ENCODE measurements at places on chromosomes 1 and 21.

DNA sequence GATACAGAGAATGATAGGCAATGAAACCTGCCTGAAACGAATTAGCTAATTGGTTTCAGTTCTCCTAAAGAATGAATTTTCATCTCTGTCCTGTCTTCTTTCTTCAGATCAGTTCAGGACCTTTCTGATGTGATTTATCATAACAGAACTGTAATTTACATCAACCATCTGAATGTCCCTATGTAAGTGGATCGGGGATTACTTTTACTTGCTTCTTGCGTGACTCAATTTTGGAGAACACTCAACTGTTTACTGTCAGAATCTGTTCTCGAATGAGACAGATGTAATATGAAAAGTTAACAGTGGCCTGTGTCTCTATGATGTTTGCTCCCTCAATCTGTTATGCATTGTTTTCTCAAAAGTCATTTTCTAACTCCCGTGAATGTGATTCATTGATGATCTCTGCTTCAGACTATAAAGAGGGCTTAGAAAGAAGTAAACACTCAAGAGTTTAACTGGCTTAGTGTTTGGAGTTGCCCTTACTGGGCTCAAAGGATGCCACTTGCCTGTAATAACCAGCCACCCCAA is 111.0 kb downstream of the GABPA start:
- DNase-seq: no peak

DNA sequence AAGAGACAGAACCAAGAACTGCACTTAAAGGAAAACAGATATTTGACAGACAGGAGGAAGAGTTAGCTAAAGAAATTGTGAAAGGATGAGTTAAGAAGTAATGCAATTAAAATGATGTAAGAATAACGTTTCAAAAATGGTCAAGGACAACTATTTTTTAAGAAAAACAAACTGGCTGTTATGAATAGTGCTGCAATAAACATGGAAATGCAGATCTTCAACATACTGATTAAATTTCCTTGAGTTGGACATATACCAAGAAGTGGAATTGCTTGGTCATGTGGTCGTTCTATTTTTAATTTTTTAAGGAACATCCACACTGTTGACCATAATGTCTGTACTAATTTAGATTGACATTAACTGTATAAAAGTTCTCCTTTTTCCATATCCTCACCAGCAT is 23.1 kb upstream of the PHTF1 start:
- no peak for DNase-seq

GRCh38 chr1:7489586-7489985 is 281.5 kb upstream of the VAMP3 start:
- DNase-seq: no peak

DNA sequence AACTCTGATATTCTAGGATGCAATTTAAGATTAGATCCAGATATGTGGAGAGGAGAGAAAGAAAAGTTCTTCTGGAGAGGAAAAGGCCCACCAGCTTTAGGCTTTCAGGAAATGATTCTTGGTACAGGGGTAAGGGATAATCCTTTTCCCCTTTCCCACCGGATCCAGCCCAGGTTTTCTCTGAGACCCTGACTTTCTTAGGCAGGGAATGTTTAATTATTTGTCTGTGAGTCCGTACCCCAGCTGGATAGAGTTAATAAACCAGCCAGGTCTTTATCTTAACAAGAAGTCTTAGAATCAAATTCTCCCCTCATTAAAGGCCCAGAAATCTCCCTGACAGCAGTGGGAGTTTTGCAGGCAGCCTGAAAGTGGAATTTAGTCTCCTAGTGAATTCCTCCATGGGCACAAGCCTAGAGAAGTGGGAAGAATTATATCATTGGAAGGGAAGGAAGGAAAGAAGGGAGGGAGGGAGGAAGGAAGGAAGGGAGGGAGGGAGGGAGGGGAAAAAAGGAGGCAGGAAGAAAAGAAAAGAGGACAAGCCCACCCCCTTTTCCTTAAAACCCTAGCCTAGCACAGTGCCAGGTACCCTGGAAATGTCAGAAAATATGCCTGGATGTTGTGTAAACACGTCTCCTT is 189.0 kb downstream of the PLPP3 start:
- no peak for DNase-seq

DNA sequence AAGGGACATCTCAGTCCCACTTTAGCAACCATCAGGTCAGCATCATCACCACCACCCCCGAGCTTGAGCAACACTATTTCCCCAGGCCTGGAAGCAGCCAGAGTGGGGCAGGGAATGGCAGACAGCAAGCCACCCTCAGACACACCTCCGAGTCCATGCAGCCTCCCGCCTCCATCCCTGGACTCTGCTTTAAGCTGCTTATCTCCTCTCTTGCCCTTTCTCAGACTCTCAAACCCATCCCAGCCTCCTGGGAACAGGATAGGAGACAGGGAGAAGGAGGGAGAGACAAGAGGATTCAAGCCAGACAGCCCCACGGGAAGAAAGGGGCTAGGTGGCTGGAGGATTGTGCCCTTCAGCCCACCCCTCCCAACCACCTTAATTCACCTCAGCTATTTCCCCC is 1.7 kb downstream of the PIAS3 start:
- no peak for DNase-seq

- no peak for DNase-seq
Observed at GRCh38 chr1:234500269-234500668, 21.3 kb upstream of the TARBP1 start.

- no peak for DNase-seq
Observed at GRCh38 chr1:208093754-208094719, 150.1 kb downstream of the PLXNA2 start.

DNA sequence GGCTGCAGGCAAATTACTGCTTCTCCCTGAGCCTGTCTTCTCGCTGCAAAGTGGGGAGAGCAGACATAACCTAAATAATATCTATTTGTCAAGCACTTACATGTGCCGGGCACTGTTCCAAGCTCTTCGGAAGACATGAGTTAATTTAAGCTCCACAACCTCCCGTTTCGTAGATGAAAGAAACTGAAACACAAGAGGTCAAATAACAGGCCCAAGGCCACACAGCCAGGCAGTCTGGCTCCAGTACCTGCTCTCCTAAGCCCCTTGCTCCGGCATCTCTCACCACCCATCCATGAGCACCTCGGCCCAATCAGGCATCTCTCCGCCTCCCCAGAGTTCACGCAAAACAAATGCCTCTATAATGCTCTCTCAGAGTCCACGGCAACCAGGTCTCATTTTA is 65.4 kb downstream of the TAS1R2 start:
- DNase-seq: no peak
